Activated CD8-positive, alpha-beta T cell treated with anti-CD3 and anti-CD28 coated beads, Interleukin-2, amount 10 ng/mL, durations not matched to agents 7 days and 5 days (primary cell): ENCODE measurements at places on chromosomes 3 and 15.

DNA sequence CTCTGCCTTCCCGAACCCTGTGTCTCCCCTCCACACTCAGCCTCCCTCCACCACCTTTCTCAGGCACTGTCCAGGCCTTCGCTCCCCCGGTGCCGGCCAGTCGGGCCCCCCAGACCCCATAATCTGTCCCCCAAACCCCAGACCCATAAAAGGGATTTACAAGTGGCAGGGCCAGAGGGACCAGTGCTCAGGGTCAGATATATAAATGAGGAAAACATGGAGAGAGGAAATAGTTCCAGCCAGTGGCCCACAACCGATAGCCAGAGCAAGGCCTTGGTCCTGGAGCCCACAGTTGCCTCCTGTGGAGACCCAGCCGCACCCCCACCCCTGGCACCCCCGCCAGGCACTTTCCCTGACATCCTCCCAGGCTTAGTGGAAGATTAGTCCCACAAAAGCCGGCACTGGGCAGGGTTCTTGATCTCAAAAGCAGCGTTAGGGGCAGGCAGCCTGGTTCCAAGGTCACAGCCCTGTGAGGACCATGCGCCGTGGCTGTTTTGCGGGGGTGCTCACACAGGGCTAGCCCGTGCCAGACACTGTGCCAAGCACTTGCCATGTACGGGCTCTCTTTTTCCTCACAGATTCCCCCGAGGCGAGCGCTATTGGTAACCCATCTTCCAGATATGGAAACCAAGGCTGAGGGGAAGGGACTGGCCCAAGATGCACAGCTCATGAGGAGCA is 1.1 kb upstream of the PLXND1 start:
- H3K4me1 ChIP-seq, result peaks cover 11% of the 10 kb centered on the region
- H3K4me3 ChIP-seq, result peak overlapping the region; percentile 72
- DNase-seq, result no peak
- no peaks in the 10 kb centered on the region for H3K36me3 ChIP-seq
- no peak overlapping the region for H3K27ac ChIP-seq

GRCh38 chr3:143810953-143811265 is 37.4 kb downstream of the SLC9A9 start:
- no peak overlapping the region for H3K4me3 ChIP-seq
- H3K4me1 ChIP-seq, result peaks cover 13% of the 10 kb centered on the region
- no peaks in the 10 kb centered on the region for H3K27me3 ChIP-seq

DNA sequence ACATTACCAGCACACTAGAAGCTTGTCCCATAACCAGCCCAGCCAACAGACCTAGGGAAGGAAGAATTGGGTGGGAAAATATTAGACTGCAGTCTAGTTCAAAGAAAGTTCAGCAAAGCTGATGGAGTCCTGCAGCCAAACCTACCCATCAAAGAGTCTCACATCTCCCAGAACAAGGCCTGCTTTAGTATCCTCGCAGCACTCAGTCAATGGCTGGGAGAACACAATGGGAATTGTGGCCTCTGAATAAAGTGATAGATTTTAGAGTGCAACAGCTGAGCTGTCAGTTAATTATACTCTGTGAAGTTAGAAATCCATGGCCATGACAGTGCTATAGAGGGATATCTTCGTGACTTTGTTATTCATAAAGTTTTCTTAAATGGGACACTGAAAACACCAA is 207.2 kb upstream of the NAALADL2 start:
- DNase-seq, result no peak
- no peak overlapping the region for H3K4me3 ChIP-seq
- H3K36me3 ChIP-seq, result no peaks in the 10 kb centered on the region
- no peaks in the 10 kb centered on the region for H3K4me1 ChIP-seq
- no peak overlapping the region for H3K27ac ChIP-seq

GRCh38 chr15:88083811-88084760 is 172.5 kb downstream of the NTRK3 start:
- no peak overlapping the region for H3K4me3 ChIP-seq
- DNase-seq, result no peak
- no peaks in the 10 kb centered on the region for H3K27me3 ChIP-seq
- no peaks in the 10 kb centered on the region for H3K36me3 ChIP-seq
- no peak overlapping the region for H3K27ac ChIP-seq

DNA sequence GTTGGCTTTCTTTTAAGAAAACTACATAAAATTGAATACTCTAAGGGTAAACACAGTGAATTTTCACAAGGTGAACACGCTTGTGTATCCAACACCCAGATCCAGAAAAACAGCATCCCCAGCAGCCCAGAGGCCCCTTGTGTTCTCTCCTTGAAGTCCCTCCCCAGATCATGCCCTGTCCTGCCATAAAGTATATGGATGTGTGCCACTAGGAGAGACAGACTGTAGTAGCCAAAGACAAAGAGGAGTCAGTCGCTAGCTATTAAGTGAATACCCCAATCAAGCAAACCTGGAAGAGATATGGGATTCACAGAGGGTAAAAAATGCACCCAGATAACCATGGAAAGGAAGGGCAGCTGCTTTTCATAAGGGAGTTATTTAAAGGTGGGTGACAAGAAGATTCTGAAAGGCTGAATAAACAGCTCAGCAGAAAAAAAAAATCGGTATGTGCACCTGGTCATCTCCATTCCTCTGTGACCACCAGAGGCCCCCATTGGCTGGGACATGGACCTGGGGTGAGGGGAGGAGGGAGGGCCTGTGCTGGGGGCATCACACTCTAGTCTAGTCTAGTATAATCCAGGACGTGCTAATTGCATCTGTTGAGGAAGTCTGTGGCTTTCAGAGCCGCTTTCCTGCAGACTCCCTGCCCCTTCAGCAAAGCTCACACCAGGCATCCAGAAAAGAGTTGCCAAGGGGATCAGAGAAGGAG is 167.3 kb upstream of the NDN start:
- no peaks in the 10 kb centered on the region for H3K27me3 ChIP-seq
- H3K4me1 ChIP-seq, result no peaks in the 10 kb centered on the region
- H3K36me3 ChIP-seq, result no peaks in the 10 kb centered on the region
- no peak overlapping the region for H3K4me3 ChIP-seq
- DNase-seq, result no peak
